ENCODE measurements at places on chromosomes 1 and 21.

DNA sequence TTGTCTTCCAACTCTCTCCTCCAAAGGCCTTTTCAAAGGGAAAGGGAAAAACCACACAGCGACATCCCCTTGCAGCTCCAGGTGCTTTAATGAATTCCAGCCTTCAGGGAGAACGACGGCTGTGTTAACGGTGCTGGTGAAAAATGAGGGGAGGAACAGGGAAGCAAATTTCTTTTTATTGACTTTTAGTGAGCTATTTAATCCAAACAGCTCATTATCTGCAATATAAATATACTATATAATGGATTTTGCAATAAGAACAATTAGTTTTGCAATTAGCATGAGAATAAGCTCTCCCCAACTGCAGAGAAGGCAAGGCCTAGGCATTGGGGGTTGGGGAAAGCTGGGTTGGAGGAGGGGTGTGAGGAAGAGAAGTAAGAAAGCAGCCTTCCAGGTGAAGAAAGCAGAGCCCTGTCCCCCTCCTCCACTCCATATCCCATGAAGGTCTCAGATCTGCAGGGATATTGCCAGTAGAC is 159.0 kb upstream of the ZC3H12A start:
- no peak for DNase-seq

DNA sequence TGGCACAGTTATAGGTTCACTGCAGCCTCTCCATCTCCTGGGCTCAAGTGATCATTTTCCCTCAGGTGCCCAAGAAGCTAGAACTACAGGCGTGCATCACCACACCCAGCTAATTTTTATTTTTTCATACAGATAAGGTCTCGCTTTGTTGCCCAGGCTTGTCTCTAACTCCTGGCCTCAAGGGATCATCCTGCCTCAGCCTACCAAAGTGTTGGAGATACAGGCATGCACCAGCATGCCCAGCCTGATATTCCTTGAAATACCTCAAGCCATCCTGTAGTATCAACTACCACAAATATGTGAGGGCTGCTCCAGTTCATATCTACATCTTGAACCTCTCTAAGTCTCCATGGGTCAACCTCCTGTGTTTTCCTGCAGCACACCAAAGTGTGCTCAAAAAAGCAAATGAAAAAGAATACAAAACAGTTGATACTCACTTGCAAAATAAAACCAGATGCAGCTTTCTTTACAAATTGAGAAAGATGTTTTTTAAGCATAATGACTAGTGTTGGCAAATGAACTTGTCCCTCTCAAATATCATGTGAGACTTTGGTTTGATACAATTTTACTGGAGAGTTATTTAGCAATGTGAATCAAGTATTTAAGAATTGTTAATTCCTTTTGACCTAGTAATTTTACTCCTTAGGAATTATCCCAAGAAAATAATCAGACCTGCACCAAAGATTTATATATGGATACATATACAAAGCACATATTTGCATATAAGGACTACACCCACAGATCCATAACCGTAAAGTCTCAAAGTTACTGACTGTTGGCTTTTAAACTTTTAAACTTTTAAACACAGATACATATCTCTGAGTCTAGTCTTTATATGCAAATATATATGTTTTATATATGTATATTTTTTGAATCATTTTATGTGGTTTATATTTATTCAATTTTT is 197.7 kb downstream of the NRIP1 start:
- DNase-seq: no peak

DNA sequence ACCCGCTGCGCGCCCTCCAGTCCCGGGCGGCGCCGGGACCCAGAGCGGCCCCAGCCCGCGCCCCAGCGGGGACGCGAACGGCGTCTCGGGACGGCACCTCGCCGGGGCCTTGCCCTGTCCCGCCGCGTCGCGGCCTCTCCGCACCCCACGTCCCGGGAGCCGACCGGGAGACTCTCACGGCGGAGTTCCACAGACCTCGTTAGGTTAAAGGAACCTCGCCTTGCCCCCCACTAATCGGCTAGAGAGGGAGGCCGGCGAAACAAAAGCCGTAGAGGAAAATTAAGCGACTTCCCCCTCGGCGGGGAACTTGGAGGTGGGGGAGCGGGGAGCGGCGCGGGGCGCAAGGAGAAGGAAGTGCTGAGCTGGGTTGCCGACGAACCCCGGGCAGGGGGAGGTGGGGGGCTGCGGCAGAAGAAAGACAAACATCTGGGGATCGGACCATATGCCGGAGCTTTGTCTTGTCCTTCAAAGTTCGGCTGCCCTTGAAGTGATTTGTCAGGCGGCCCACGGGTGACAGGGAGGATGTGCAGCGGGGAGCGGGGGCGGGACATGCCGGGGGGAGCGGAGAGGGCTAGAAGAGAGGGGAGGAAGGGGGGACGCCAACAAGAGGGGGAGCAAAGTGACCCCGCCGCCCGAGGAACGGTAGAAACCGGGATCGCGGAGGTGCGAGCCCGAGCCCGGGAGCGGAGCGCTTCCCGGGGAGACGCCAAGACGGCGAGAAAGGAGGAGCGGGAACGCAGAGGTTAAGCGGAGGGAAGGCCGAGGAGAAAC is 120.0 kb upstream of the RRP15 start:
- DNase-seq: no peak

DNA sequence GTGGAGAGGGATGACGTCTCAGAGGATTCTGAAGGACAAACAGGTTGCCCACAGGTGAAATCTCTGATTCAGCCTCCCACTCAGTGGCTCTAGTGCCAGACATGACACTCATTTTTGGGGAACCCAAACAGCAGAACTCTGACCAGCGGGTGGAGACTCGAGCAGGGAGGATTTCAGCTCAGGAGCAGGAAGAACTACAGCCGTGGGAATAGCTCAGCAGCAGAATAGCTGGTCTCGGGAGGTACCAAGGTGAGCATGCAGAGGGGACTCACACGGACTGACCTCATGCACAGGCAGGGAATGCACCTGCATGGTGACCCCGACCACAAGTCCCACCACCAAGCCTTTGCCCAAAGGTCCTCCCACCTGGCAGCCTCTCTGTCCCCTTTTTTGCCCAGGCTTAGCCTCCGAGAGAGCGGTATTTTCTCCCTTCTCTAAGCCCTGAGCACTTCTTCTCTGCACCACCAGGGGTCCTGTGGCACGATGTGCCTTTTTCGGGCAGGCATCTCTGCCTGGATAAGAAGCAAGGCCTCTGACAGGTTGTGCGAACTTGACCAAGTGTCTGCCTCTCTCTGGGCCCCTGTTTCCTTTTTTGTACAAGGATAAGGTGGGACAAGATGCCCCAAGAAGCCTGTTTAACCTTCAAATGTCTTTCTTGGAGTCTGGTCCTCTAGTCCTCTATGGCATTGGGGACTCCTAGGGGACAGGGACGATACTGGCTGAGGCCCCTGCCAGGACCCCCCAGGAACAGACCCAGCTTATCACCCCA is 8.8 kb upstream of the FGR start:
- peak; percentile 62 for DNase-seq

DNA sequence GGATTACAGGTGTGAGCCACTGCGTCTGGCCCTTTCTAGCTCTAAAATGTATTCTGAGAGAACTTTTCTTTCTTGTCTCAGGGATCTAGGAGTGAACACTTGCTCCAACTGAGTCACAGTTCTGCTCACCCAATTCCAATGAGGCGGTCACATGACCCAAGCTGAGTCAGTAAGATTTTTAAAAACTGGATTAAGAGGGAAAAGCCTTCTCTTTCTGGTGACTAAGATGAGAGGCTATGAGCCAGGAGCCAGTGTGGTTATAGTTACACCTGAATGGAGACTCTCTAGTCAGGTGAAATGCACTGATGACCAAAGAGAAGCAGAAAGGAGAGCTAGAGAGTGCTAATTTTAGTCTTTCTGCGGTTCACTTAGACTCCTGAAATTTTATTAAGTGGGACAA is 9.5 kb upstream of the DEPDC1 start:
- peak; percentile 84 for DNase-seq

GRCh38 chr1:109927911-109928321 is 17.3 kb downstream of the CSF1 start:
- DNase-seq: peak; percentile 80

- DNase-seq: peak; percentile 79
These were observed 86.5 kb upstream of the KCNJ15 start for GRCh38 chr21:38170283-38170682.

Measured in kidney tubule cell (primary cell).